ENCODE measurements at places on chromosomes 13 and 19.

GRCh38 chr19:3844596-3844995 lies 24.2 kb downstream of the ZFR2 start:
- no peak for DNase-seq

GRCh38 chr19:47587295-47587694 lies 14.3 kb upstream of the ZNF541 start:
- DNase-seq, result no peak

- DNase-seq, result no peak
Observed at GRCh38 chr13:110271313-110271712, 35.6 kb downstream of the COL4A1 start.

DNA sequence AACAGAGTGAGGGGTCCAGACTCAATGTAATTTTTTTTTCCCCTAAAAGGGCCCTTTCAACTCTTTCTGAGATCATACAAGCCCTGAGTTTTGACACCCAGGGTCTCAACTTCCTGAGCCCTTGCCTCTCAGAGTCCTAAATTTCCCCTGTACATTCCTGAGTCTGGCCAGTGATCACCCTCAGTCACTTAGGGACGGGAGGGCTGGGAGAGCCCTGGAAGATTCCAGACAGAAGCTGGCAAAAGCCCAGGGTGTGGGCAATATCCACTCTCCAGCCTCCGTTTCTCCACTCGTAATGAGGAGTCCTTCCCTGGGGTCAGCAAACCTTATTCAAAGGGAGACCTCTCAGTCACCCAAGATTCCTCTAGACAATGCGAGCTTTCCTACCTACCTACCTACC lies 1.6 kb downstream of the PPP1R13L start:
- DNase-seq, result no peak

- DNase-seq, result no peak
Observed at GRCh38 chr19:48591021-48591420, 15.5 kb upstream of the SPACA4 start.

- no peak for DNase-seq
Observed at GRCh38 chr13:24827799-24828198, 63.8 kb downstream of the RNF17 start.

DNA sequence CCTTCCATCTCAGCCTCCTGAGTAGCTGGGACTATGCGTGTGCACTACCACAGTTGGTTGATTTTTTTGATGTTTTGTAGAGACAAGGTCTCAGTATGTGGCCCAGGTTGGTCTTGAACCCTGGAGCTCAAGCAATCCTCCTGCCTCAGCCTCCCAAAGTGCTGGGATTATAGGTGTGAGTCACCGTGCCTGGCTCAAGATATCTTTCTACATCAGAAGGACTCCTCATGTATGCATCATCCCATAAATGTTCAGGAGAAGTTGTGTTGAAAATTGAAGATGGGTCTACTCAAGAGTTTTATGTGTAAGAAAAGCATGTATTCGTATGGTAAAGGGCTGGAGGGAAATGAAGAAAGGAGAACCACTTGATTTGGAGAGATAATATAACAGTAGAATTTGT lies 71.8 kb upstream of the STK24 start:
- no peak for DNase-seq

DNA sequence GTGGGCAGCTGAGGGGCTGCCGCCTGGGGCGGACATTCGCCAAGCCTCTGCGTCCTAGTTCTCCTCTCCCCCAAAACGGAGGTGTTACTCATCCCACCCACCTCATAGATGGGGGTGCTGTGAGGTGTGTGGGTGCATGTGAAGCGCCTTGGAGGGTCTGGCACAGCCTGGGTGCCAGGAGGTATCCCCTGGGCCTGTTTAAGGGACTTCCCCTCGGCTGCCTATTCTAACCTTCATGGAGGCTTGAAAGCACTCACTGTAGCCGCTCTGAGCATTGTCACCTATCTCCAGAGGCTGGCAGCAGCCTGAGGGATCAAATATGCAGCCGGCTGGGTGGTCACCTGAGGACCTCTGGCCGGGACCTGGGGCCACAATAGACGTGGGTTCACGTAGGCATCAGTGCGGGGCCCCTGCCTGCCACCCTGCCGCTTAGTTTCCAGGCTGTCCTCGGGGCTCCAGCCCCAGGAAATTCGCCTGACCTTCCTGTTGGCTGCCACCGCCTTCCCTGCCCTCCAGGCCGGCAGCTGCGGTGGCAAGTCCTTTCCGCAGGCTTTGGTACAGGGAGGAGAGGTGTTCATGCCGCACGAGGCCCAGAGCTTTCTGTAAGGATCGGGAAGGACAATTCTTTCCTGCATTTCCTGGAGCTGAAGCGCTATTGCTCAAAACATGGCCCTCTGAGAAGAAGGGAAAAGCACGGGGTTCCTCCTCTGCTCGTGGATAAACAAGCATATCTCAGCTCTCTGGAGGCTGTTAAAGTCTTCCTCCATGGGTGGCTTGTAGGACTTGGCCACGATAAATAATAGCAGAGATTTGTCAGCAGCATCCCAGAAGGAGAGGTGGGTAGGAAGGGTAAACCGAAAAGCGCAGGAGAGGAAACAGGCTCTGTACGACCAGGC lies 4.6 kb downstream of the COL4A2 start:
- no peak for DNase-seq

- peak; percentile 99 for DNase-seq
Observed at GRCh38 chr19:47428177-47428894, 9.0 kb upstream of the MEIS3 start.

GRCh38 chr13:40503966-40504591 lies 162.4 kb downstream of the FOXO1 start:
- DNase-seq, result peak; percentile 2

DNA sequence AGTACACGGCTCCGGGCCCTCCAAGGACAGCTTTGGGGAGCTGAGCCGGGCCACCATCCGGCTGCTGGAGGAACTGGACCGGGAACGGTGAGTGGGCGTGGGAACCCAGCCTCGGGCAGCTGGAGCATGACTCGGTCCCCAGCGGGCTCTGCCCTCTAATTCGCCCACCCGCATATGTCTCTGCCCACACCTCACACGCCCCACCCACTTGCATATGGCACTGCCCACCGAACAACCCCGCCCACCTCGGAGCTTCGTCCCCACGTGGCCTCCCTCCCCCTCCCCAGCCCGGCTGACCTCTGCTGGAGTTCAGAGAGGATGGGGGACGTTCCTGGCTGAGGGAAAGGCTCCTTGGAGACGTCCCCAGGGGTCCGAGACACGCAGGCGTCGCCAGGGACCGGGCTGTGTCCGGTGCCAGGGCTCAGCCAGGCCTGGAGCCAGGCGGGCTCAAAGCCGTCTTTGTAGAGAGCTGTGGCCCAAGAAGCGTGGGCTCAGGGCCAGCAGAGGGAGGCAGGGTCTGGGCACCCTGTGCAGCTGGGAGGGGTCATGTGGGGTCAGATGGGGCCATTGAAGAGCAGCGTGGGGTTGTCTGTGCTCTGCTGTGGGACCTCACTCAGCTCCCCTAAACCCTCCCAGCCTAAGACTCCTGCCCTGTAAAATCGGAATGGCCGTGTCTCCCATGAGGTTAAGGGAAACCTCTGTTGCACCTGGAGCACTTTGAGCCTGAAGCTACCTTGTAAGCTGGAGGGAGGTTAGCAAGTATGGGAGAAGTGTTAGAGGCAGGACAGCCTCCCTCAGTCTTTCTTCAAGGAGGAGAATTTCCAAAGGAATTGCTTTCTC lies 3.8 kb downstream of the APC2 start:
- DNase-seq, result no peak

GRCh38 chr13:25415241-25415640 lies 43.5 kb downstream of the ATP8A2 start:
- no peak for DNase-seq

DNA sequence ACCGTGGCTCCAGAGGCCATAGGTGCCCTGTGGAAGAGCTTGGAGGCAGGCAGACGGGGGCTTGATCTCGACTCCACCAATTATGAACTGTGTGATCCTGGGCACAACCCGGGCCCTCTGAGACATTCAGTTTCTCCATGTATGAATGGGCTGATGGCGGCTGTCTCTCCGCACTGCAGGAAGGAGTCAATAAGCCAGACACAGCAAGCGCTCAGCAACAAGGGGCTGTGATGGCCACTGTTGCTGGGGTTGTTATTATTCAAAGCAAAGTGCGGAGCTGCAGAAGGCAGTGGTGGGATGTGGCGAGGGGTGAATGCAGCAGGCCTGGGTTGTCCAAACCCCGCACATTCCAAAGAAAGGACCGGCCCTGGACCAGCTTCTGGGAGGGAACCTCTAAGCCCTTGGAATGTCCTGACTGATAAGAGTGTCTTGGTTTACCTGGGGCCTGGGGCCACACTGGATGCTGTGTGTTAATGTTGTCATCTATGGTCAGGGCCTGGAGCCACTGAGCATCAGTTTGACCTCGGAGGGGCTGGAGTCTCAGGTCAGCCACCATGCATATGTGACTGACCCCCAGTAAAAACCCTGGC lies 8.3 kb downstream of the TMEM143 start:
- DNase-seq, result no peak

Data from fibroblast of skin of left biceps (primary cell).